ENCODE measurements at places on chromosomes 16 and 17. TPM values are rescaled to one million over a fixed set of nuclear protein-coding genes. Genes with fewer than 3 reads are reported as not detected.

Gene HIC1
- 105 TPM for total RNA-seq

Gene ZNF286A
- 32.7 TPM for total RNA-seq

Gene CTRB1
- total RNA-seq: not detected

Gene PYY
- total RNA-seq: not detected

Gene OR2C1
- not detected for total RNA-seq

Gene ZP2
- not detected for total RNA-seq

Gene PRKCA
- 132 TPM for total RNA-seq

Gene CBX4
- 38.7 TPM for total RNA-seq

Gene ZG16B
- total RNA-seq: 23.2 TPM

Gene SLC5A10
- not detected for total RNA-seq

Gene KRTAP4-4
- total RNA-seq: not detected

Gene CCL16
- total RNA-seq: not detected

Gene PRR35
- total RNA-seq: 0.10 TPM

Gene UMOD
- total RNA-seq: not detected

Gene AARSD1
- 41.2 TPM for total RNA-seq

Gene C16orf74
- total RNA-seq: 0.98 TPM

Gene CCDC40
- total RNA-seq: not detected

Gene PDK2
- total RNA-seq: 25.6 TPM

Gene NACA2
- total RNA-seq: 0.37 TPM

Gene WNT9B
- total RNA-seq: not detected

Gene SULT1A1
- total RNA-seq: 5.8 TPM

Gene TOX3
- not detected for total RNA-seq

Data from T-helper 1 cell treated with Interleukin-12 subunit alpha and Interleukin-12 subunit beta and Interleukin-4 antibody, amounts not matched to agents 30 ng/mL and 1 ng/mL, for 36 hours (primary cell).